ENCODE measurements at places on chromosomes 11 and 22.

DNA sequence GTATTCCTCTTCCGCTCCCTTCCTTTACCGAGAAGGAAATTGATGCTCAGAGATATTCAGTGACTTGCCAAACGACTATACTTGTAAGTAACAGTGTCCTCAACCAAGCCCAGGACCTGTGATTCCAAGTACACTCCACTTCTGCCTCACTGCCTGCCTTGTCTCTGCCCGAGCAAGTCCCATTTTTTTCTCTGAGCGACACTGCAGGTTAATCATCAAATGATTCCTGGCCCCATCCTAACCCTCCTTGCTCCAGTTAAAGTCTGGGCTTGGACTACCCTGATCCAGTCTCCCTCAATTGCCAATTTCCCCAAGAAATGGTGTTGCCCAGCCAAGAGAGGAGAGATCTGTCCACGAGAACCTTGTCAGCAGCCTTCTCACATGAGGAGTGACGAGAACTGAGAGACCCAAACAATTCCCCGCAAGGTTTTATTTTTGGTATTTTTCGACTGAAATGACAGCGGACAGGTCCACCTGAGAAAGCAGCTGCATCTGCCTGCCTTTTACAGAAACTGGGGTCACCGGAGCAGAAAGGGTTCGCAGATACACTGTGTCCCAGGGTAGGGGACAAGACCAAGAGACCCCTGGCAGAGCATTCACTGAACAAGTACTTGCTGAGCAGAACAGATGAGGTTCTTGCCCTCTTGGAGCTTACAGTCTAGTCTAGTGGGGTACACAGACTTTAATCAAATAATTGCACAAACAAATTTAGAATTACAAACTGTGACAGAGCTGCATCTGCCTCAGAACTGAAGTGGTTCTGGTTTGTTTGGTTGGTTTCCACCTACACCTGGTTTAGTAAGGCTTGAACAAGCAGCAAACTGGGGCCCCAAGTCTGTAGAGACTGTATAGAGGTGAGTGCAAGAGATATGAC lies 11.4 kb downstream of the POU2AF1 start:
- no peak for DNase-seq

DNA sequence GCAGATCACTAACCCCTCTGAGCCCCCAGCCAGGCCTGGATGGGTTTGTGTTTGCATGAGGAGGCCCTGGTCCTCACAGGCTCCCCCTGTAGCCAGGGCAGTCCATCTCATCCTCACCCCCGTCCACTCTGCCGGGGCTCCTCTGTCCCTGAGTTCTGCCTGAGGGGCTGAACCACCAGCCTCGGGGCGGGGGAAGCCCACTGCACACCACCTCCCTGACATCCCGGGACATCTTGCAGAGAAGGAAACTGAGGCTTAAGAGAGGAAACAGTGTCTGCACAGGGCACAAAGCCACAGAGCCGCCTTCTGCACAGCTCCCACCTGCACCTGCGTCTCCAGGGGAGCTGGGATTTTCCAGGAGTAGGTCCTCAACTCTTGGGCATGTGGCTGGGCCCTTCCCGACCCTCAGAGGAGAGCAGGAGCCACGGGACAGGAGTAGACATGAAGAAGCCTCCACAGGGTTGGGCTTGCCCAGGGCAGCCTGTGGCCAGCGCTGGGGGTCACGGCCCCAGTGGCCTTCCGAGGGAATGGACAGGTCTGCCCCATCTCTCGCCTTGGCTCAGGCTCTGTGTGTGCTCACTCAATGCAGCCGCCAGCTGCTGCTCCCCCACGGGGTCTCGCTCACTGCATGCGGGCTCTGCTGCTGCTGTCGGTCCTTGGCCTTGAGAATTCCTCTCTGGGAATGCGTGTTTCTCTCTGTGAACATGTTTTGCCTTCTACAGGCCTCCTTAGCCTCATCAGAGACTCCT lies 45.4 kb upstream of the CCDC188 start:
- no peak for DNase-seq

DNA sequence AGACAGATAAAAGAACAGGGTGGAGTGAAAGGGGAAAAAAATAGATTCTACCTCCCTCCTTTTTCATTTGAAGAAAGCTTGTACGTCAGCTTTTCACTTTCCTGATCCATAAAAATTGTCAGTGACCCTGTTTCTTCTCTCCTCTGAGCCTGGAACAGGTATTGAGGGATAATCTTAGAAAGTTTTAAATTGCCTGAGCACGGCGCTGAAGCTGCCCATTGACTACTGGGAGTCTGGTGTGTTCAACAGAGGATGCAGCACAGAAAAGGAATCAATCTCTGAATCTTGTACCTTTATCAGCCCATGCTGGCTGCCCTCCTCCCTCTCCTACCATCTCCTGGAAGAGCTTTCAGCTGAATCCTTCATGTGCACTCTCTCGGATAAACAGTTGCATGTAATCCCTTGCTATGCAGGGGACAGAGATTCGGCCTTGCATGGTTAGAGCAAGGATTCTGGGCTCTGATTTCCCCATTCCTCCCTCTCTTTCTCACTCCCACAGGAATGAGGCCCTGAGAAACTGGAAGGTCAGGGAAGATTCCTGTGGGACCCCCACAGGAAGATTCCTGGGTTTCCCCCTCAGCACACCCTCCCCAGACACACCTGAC lies 162.4 kb upstream of the SYN3 start:
- DNase-seq: no peak

GRCh38 chr22:49650336-49651241 lies 177.1 kb downstream of the BRD1 start:
- no peak for DNase-seq
